ENCODE measurements at places on chromosomes 4 and X.

DNA sequence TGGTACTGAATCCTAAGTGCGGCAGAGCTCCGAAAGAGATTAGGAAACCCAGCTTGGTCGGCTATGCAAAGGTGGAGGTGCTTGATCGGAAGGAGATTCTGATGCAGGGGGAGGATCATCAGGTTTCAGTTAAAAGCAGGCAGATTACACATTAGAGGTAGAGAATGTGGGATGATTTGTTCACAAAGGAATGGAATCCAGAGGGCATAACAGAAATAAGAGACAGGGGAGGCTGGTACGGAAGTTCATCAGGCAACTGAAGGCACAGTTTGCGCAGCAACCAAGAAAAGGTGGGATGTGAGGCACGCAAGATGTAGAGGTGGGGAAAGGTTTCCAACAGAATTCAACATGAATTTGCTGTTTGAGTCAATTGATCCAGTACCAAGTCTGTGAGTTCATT, 424 bp upstream of the ZNF330 start:
- no peak for DNase-seq

GRCh38 chr4:118923891-118924290, 35.2 kb downstream of the SYNPO2 start:
- no peak for DNase-seq

GRCh38 chrX:78307665-78308064, 19.7 kb downstream of the CYSLTR1 start:
- DNase-seq, result no peak

DNA sequence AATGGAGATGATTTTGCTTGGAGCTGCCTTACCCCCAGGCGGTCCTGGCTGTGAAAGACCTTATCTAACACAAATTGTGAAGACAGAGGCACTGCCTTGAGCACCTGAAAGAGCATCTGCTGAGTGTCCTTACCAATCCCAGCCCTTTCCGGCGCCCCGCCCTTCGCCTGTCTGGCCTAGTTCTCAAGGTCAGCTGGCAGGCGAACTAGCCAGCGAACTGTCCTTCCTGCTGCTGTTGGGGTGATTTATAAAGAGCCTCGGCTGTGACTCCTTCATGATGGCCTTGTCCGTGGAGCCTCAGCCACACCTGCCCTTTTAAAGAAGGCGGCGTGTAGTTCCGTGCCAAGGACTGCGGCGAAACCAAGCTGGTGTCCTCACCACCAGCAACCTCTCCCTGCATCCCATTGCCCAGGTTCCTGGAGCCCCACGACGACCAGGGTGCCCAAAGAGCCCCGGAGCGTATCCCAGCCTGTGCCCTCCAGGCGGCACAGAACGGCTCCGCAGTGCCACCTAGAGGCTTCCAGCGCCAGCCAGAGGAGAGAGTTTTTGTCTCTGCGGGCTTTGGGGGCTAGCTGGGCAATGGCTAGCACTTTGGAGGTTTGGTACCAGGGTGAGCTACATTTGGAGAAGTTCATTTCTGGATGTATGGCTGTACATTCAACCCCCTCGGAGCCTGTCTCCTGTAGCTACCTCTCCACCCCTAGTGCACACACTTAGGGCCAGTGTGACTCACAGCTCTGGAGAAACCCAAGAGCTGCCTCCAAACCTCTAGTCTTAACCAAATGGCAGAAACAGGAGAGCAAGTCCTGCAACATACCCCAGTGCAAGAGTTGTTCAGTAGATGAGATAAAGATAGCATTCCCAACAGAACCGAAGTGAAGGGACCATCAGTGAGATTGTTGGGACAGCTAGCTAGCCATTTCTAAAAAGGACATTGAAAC, 36.8 kb upstream of the VMA21 start:
- DNase-seq, result no peak

GRCh38 chr4:175351473-175351872, 433.3 kb downstream of the ADAM29 start:
- no peak for DNase-seq

GRCh38 chr4:1047976-1048772, 36.7 kb downstream of the FGFRL1 start:
- no peak for DNase-seq

DNA sequence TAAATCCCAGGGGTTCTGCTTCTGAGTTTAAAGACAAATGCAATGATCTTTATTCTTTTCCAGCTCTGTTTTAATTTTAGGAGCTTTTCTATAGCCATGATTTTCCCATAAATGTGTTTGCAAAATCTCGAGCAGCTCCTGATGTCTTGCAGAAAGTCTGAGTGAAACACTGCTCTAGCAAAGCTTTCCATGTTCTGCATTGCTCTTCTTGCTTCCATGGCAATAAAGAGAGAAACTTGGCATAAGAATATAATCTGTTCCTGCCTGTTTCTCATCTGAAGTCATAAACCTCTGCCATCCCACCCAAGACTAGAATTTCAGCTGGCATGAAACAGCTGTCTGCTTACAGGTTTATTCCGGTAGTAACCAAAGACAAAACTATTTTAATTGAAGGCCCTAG, 254.5 kb downstream of the SPRY1 start:
- no peak for DNase-seq

- DNase-seq, result no peak
Observed at GRCh38 chr4:80069837-80070731, 2.9 kb downstream of the ANTXR2 start.

GRCh38 chr4:4820261-4820660, 39.2 kb upstream of the MSX1 start:
- no peak for DNase-seq

- DNase-seq, result no peak
Observed at GRCh38 chr4:82215800-82216199, 158.0 kb downstream of the HNRNPD start.

DNA sequence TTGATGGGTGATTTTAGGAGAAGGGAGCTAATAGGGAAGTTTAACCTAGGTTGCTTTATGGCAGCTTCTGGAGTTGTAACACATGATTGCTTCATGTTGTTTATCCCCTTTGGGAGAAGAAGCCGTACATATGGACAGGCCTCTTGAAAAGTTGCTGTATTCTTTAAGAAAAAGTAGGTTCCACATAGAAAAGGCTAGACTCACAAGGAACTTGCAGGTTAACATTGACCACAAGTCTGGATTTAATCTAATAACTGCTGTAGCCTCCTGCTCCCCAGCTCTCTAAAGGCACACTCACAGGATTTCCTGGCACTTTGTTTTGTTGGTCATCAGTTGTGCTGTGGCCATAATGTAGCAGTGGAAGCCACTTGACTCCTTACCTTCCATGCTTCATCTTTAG, 19.7 kb downstream of the FNIP2 start:
- DNase-seq, result no peak

- DNase-seq, result no peak
Observed at GRCh38 chr4:3422241-3422801, 19.4 kb upstream of the HGFAC start.

- no peak for DNase-seq
Observed at GRCh38 chrX:21907260-21907659, 33.2 kb upstream of the SMS start.

DNA sequence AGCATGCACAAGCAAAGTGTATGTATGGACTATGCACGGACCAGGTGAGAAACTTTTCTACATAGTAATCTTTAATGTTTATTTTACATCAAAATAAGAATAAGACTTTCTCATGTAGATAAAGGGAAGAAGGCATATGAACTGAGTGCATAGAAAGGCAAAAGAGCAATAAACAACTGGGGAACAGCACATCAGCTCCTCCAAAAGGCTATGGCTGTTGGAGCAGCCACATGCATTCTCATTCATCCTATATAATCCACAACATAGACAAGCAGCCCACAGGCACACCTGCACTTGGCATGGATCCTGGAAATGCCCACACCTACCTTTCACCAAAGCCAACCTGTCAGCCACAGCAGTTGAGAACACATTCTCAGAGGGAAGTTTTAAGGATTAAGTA, 586.9 kb upstream of the INTU start:
- no peak for DNase-seq

- no peak for DNase-seq
Observed at GRCh38 chr4:86132468-86132867, 227.4 kb downstream of the MAPK10 start.

GRCh38 chr4:28562913-28563312, 1702.3 kb downstream of the STIM2 start:
- DNase-seq, result no peak

DNA sequence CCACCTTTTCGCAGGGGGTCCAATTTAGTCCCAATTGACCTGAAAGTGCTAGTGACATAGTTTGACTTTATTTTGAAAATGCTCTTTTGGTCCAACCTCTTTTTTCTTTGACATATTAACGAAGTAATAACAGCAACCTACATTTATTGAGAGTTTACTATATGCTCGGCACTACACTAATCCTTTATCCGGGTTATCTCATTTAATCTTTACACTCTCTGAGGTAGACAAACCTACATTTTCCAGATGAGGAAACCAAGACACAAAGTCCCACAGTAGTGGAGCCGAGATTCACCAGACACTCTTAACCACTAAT, 307 bp upstream of the ATRX start:
- DNase-seq, result no peak

- DNase-seq, result no peak
Observed at GRCh38 chr4:105453550-105454205, 20.2 kb downstream of the PPA2 start.

DNA sequence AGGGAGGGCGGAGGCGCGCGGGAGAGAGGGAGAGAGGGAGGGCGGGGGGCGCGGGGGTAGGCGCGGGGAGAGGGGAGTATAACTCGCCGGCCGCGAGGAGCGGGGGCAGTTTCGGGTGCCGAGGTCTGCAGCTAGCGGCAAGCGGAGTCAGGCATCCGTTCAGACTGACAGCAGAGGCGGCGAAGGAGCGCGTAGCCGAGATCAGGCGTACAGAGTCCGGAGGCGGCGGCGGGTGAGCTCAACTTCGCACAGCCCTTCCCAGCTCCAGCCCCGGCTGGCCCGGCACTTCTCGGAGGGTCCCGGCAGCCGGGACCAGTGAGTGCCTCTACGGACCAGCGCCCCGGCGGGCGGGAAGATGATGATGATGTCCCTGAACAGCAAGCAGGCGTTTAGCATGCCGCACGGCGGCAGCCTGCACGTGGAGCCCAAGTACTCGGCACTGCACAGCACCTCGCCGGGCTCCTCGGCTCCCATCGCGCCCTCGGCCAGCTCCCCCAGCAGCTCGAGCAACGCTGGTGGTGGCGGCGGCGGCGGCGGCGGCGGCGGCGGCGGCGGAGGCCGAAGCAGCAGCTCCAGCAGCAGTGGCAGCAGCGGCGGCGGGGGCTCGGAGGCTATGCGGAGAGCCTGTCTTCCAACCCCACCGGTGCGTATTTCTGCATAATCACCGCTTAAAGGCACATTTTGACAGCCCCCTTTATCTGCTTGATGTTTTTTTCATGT, at the start of gene POU4F2:
Gene POU4F2, plus strand, starts transcription at position 108 of the 720 bp plus-strand sequence. Its CDS starts 248 bp downstream, at position 356.
- DNase-seq, result no peak

- DNase-seq, result no peak
Observed at GRCh38 chrX:39453889-39454621, 643.7 kb downstream of the BCOR start.

GRCh38 chr4:26407476-26407875, 82.8 kb downstream of the CCKAR start:
- DNase-seq, result no peak

DNA sequence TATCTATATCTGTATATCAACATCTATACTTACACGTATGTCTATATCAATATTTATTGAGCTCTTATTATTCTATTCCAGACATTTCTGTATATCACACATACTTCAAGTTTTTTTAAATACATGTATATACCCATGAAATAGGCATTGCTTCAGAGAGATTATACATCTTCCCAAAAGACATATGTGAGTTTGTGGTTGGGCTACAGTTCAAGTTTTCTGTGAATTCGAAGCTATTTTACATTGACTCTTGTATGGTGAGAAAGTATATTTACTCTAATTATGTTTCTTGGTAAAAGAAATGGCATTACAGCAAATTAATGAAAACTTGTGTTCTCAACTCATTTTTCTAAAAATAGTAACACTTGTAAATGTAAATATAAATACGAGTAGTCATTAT, 46.8 kb upstream of the CTSO start:
- no peak for DNase-seq

DNA sequence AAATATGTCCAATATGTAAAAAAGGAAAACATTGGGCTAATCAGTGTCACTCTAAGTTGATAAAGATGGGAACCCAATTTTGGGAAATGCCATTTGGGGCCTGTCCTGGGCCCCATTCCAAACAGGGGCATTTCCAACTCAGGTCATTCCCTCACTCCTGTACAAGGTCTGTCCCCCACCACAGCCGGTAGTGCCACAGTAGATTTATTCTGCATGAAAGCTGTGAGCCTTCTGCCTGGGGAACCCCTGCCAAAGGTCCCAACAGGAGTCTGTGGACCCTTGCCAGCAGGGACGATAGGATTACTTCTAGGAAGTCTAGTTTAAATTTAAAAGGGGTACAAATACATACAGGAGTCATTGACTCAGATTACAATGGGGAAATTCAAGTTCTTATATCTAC, 317.6 kb upstream of the GNPDA2 start:
- no peak for DNase-seq

GRCh38 chr4:142416121-142416520, 430.0 kb downstream of the INPP4B start:
- DNase-seq, result peak; percentile 48

- DNase-seq, result peak; percentile 6
Observed at GRCh38 chrX:22164770-22165388, 107.8 kb upstream of the CBLL2 start.

- DNase-seq, result no peak
Observed at GRCh38 chr4:182289809-182290208, 46.6 kb downstream of the TENM3 start.

DNA sequence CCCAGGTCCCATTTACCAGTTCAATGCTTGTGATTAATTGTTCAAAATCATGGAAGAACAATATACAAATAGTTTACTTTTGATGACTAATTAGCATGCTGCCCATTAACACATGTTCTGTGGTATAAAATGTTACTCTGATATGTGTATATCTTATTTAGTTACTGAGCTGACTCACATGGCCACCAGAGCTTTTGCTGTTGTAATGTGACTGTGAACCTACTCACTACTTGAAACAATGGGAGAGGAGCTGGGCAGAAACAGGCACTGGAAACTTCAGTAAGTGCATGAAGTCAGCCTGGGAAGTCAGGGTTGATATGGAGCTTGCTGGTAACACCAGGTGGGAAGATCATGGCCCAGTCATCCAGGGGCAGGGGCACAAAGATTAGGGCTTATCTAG, 72.7 kb upstream of the MAD2L1 start:
- no peak for DNase-seq

GRCh38 chr4:19266566-19266965, 985.1 kb upstream of the SLIT2 start:
- DNase-seq, result no peak

DNA sequence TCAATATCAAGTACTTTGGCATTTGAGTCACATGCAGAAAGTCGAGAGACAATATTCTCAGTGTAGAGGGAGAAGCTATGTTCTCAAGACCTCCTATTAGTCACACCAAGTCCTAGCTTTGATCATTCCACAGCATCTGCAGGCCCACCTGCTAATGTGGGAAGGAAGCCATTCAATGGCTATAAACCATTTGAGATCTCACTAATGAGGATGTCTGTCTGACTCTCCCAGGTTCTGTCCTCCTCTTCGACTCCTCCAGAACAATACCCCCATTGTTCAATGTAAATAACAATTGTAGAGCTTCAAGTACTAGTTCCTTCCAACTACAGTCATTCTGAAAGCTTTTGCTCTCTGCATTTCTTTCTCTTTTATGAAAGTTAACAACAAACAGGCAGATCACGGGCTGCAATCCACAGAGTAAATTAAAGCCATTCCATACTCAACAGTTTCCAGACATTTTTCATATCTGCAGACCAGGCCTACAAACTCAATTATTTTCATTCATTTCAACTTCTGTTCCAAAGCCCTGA, 140.2 kb upstream of the EDNRA start:
- DNase-seq, result no peak
